Hippocampal formation (tissue), 2 donors: ENCODE measurements at places on chromosomes 3 and 15.

DNA sequence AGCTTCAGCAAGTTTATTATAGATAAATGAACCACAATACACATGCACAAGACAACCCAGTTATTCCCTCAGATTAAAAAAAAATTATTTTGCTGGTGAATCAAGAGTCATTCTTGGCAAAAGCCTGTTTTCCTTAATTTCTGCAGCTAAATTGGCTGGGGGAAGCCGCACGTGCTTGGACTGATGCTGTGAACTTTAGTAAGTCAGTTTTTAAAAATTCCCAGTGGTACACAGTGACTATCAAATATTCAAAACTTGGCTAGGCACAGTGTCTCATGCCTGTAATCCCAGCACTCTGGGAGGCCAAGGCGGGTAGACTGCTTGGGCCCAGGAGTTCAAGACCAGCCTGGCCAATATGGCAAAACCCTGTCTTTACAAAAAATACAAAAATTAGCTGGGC lies 23.9 kb downstream of the EHD4 start:
- no peak for DNase-seq

DNA sequence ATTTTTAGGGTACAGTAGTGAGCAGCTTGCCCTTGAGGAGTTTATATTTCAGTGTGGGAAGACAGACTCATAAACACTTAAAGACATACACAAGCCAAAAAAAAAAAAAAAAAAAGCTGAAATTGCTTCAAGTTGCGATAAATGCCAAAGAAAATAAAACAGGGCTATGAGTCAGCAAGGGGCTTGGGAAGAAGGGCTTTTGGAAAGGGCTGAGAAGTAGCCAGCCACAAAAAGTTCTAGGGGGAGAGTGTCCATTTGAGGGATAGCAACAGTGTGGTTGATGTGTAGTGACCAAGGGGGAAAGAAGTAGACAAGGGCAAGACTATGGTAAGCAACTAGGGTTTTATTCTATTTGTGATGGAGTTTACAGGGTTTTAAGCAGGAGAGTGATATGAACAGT lies 185.5 kb downstream of the ADAMTS9 start:
- no peak for DNase-seq

DNA sequence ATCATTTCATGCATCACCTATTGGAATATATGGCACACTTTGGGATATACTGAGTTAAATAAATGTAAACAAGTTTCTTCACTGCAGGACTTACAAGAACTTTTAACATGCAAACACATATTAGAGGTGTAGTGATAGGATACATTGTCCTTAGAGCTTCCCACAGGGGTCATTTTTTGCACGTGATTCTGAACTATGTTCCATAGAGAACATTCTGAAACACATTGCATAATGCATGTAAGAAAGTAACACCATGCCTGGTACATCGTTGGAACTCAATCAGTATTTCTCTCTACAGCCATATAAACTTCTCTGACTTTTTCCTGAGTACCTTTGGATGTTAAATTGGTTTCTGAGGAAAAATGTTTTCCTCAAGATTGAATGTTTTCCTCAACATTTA lies 28.3 kb downstream of the MRAS start:
- no peak for DNase-seq

DNA sequence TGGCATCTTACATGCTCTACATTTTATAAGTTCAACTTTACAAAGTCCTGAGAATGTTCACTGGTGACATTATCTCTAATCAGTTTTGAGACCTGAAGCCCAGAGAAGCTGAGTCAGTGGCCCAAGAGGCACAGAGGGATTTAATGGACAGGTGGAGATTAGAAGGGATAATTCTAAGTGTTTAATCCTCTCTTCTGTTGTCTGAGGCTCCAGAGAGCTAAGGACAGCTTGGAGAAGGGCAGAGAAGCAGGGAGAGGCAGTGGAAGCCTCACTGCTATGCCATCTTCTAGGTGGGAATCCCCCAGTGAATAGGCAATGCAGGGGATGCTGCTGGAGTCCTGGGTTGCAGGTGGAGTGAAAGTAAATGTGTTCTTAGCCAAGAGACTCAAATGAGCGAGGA lies 369.4 kb upstream of the SLCO3A1 start:
- DNase-seq: no peak
